ENCODE measurements at places on chromosomes 6 and 20.

DNA sequence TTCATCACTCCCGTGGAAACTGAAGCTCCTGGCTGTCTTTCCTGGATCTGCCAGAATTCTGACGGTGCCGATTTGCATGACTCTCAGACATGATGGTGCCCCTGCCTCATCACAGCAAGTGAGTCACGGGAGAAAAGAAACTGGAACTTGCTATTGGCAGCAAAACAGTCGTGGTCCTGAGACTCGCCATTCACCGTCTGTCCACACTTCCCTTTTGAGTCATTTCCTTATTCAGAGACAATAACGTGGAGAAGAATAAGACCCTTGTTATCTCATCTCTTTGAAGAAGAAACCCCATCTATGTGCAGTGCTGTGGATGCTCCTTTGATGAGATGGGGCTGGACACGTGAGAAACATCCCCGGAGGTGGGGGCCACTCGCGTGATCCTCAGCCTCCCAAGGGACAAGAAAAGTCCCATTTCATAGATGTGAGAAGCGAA, 4.2 kb downstream of the GPR31 start:
- DNase-seq, result no peak

DNA sequence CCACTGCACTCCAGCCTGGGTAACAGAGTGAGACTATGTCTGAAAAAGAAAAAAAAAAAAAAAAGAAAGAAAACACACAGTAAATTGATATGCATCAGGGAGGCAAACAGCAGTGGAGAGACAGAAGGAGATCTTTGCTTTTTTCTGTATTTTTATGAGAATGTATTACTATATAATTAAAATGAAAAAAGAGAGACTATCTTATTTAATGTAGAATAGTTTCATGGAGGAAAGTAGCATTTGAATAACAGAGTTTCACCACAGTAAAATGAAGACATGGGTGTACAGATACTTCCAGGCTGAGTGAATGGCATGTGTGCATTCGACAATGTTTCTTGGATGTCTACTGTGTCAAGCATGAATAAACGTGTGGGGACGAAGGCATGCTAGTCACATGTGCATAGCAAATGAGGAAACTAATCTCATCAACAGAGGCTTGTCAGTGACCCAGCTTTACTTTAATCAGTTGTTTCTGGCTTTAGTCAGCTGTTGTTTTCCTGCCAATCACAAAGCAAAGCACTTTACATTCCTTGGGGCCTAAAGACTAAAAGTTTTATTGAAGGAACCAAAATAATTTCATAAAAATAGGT, 55.5 kb upstream of the ARMH2 start:
- no peak for DNase-seq

DNA sequence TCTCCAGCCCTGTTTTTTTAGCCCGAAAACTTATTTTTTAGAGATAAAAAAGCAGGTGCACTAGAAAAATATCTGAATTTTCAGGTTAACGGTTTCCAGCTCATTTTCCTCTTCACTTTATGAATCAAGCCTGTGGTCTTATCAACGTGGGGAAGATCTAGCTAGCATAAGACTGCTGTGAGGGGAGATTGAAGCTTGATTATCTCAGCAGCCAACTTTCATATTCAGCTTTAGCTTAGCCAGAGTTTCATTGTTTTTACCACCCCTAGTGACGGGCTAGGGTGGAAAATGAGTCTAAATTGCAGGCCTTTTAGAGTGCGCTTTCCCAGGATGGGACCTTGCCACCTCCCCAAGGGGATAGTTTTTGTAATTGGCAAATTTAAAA, 11.9 kb upstream of the RBM38 start:
- no peak for DNase-seq

GRCh38 chr6:126167726-126168125, 172.2 kb upstream of the CENPW start:
- DNase-seq, result no peak

DNA sequence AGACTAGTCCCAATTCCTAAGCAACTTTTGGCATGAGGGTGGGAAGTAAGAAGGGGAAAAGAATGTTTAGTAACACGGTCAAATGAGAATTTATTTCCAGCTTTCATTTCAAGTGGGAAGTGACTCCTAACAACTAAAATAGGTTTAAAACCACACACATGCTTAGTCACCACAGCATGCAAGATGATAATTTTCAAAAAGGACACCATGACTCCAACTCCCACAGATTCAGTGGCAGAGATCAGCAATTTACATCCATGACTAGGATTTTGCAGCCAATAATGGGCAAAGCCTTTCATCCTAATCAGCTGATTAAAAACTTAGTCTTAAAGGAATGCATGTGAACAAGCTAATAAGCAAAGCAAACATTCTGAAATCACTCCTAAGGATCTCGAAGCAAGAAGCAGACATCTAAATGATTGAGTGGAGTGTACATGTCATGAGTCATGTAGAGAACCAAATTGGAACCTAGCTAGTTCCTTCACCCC, 48.1 kb upstream of the GCLC start:
- DNase-seq, result no peak

GRCh38 chr6:38413102-38413800, 226.5 kb downstream of the BTBD9 start:
- no peak for DNase-seq

DNA sequence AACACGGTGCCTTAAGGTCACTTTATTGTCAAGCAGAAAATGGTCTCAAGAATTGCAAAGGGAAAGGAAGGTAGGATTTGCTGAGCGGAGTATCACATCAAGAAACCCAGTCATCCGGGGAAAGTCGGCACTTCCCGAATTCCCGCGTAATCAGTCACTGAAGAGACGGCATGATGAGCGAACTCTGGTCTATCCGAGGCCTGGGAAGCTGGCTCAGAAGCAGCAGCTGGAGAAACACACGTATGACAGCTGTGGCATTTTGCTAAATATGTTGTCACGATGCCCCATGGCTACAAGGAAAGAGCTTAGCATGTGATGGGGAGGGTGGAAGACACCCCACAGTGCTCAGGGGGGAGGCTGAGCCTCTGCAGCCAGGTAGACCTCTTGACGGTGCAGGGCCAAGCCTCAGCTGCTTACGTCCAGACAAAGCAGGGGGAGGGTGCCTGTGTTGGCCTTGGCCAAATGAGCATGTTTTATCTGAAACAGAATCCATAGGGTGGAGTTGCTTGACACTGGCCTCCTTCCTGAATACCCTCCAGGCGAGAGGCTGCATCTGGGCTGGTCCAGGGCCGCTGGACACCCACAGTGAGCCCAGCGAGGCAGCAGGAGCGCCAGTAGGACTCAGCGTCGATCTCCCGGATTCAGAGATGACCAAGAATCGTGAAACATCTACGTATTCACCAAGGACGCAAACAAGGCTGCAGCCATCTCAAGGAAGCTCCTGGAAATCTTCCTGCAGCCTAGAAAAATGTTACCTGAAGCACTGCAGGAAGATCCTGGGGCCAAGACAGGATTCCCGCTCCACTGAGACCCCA, 118.8 kb upstream of the AFDN start:
- DNase-seq, result no peak

- no peak for DNase-seq
Measured at GRCh38 chr6:155765275-155766194, 309.9 kb upstream of the NOX3 start.

- DNase-seq, result no peak
Measured at GRCh38 chr20:17646209-17646960, 35.7 kb downstream of the RRBP1 start.

- DNase-seq, result peak; percentile 18
Measured at GRCh38 chr6:18388271-18388670, 1.1 kb downstream of the RNF144B start.

- DNase-seq, result no peak
Measured at GRCh38 chr6:148964467-148964866, 217.6 kb downstream of the UST start.

GRCh38 chr6:36657942-36658544, 20.5 kb upstream of the CDKN1A start:
- no peak for DNase-seq

DNA sequence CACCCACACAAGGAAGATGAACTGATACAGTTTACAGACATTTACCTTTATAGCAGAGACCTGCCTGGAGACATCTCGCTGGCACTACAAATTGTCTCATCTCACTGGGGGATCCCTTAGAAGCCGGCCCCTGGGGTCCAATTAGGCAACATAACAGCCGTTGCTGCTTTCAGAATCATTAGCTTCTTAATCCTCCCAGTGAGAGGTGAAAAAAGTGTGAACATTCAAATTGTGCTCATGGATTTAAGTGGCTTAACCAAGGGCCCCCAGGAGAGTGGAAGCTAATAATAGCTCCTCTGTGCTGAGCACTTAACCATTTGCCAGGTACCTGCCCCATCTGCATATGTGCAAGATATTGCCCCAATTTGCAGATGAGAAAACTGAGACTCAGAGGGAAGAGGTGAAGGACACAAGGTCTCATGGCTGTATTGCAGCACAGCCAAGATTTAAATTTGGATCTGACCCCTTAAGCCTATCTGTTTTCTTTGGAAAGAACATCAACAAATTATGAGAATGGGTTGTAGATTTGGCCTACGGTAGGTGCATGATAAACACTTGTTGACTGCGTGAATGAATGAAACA, 101.0 kb downstream of the EYA2 start:
- DNase-seq, result no peak

GRCh38 chr20:18224968-18225568, 63.3 kb upstream of the ZNF133 start:
- DNase-seq, result no peak

GRCh38 chr20:2382833-2383232, 2.1 kb downstream of the TGM6 start:
- no peak for DNase-seq

GRCh38 chr6:133992992-133993680, 40.1 kb downstream of the TBPL1 start:
- no peak for DNase-seq

DNA sequence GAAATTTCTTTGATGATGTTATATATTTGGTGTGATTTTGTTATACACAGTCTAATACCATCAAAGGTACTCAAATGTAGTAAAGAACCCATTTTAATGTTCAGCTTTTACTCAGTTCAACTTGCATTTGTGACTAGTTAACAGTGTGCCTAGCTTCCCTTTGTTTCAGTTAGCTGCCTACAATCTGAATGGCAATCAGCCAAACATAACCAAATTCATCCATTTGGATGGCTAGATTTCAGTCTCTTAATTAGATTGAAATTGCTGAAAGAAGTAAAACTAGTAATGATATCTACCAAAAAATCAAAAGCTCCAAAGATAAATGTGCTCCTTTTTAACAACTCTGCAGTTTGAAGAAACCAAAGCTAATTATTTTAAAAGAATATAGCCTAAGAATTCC, 6.9 kb downstream of the EPHA7 start:
- DNase-seq, result no peak

- DNase-seq, result no peak
Measured at GRCh38 chr6:38959138-38959537, 89.4 kb upstream of the GLP1R start.

GRCh38 chr6:13814938-13815575, 700 bp upstream of the MCUR1 start:
- DNase-seq, result peak; percentile 47

- DNase-seq, result no peak
Measured at GRCh38 chr20:58709013-58709702, 16.6 kb downstream of the NPEPL1 start.

- DNase-seq, result no peak
Measured at GRCh38 chr20:49695830-49696229, 17.8 kb downstream of the B4GALT5 start.

- no peak for DNase-seq
Measured at GRCh38 chr20:11271319-11271718, 597.5 kb upstream of the JAG1 start.

- DNase-seq, result no peak
Measured at GRCh38 chr20:25090492-25091429, 8.8 kb upstream of the VSX1 start.

- DNase-seq, result no peak
Measured at GRCh38 chr6:91877994-91878393, 1291.1 kb upstream of the MAP3K7 start.

GRCh38 chr6:111541026-111541681, 58.1 kb upstream of the REV3L start:
- no peak for DNase-seq

- no peak for DNase-seq
Measured at GRCh38 chr20:63835021-63835858, 4.2 kb upstream of the ZBTB46 start.

- DNase-seq, result peak; percentile 16
Measured at GRCh38 chr20:63625771-63626423, 1.0 kb downstream of the GMEB2 start.

GRCh38 chr20:44001667-44002596, 87.3 kb downstream of the TOX2 start:
- DNase-seq, result no peak

DNA sequence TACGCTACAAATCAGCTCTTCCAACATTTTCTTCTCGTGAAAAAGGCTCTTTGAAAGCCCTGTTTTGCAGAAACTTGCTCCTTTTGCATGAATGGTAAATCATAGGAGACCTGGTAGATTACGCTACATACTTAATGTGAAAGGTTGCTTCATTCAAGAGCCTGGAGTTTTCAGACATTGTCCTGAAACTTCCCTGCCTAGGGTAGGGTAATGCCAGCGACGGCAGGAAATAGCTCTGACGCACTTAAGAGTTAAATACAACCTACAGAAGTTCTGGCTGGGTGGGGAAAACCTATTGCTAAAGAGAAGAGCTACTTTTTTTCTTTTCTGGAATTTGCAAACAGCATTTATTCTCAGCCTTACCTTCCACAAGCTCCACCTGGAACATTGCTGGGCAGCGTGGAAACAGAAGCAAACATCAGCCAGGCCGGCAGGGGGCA, 144.5 kb downstream of the LPA start:
- peak; percentile 51 for DNase-seq
